ENCODE measurements at places on chromosomes 1 and 21.
A peak's percentile ranks its signal among the peaks of the same experiment; 100 is the strongest.

- no peak for DNase-seq
Observed at GRCh38 chr21:43733060-43733459, 14.1 kb downstream of the PDXK start.

DNA sequence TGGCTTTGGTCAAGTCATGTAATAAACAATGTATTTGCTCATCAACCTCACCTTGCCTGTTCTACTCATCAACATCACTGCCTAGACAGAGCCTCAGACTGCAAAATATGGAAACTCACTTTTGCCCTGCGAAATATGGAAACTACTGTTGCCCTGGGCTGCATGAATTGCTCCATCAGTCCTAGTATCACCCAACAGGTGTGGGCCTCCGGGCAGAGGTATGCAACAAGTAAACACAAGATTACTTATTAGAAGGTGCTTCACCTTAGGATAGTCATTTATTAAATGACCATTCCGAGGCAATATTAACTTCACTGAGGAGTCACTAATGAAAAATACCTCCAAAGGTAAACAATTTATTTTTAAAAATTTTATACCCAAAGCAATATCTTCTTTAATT, 286.7 kb downstream of the BACH1 start:
- no peak for DNase-seq

GRCh38 chr1:39642796-39643195, 3.4 kb upstream of the HEYL start:
- DNase-seq: no peak

- DNase-seq: no peak
Observed at GRCh38 chr1:225477296-225477911, 49.6 kb upstream of the LBR start.

GRCh38 chr1:156458181-156458503, 42.4 kb downstream of the MEF2D start:
- no peak for DNase-seq

- DNase-seq: no peak
Observed at GRCh38 chr1:235941876-235942624, 75.3 kb upstream of the LYST start.

DNA sequence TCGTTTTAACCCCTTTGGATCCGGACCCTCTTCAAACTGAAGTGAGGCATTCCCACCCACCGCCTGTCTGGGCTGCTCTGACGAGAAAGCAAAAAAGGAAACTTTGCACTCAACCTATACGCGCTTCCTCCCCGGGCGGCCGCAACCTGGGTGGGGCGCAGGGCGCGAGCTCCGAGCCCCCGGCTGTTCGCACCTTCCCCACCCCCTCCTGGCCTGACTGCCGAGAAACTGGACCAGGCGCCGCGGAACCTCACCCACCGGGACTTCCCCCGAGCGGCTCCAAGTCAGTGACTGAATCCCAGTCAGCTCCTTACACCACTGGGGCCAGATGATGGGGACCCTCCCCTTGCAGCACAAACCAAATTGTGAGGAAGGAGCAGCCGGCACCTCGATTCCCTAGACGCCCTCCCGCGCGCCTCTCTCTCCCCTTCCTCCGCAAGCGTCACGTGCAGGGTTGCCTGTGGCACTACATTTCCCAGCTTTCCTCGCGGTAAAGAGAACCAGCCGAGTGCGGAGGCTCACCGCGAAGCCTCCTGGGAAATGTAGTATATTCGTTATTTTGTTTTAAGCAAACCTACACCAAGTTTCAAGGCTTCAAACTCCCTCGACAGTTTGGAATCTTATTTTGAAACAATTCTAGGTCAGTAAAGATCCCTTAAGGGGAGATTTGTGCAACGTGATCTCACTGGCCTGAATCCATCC, at the start of gene RAB29:
TSS of gene RAB29 (minus strand) at position 468 of the 702 bp plus-strand sequence. CDS start 526 bp downstream, outside the sequence.
- DNase-seq: peak; percentile 74

GRCh38 chr1:187848321-187848720, 1019.6 kb downstream of the PLA2G4A start:
- DNase-seq: no peak

GRCh38 chr1:156845055-156845952, 13.6 kb downstream of the INSRR start:
- no peak for DNase-seq

- no peak for DNase-seq
Observed at GRCh38 chr1:201751872-201752271, 77.1 kb upstream of the IPO9 start.

DNA sequence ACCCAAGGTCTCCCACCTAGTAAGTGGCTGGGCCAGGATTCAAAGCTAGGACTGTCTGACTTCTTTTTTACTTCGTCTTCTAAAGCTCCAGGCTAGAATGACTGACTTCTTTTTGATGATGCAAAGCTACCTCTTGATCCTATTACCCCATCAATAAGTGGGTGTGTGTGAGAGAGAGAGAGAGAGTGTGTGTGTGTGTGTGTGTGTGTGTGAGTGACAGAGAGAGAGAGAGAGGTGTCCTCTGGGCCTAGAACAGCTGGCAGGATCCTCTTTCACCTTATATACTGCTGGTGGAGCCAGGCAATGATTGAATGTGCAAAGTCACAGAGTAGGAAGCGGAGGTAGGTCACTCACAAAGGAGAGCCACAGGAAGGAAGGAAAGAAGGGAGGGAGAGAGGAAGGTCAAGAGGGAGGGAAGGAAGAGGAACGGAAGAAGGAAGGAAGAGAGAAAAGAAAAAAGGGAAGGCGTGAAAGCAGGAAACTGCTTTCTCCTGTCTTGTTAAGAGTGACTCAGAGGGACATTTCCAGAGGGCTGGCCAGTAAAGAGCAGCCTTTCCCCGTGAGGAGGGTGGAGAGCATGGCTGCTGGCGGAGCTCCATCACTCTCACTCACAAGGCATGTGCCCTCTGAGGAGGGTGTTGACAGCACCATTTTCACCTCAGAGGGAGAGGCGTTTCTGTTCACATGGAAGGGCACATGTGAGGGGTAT, 68.9 kb downstream of the CDC7 start:
- DNase-seq: no peak

DNA sequence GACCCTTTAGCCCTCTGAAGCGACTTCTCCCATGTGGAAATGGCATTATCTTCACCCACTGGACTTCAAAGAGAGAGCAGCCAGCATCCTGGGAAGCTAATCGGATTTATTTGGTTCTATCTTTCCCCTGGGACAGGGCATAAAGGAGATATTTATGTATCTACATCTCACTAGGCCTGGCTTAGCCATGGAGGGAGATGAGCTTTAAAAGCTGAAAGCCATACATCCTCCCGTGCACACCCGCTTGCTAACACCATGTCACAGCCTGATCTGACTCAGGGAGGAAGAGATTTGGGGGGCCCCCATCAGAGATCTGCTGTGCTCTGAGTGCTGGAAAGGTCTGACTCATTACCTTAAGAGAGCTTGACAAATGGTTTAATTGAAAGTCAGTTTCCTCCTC, 155.9 kb downstream of the PLXNA2 start:
- DNase-seq: no peak

DNA sequence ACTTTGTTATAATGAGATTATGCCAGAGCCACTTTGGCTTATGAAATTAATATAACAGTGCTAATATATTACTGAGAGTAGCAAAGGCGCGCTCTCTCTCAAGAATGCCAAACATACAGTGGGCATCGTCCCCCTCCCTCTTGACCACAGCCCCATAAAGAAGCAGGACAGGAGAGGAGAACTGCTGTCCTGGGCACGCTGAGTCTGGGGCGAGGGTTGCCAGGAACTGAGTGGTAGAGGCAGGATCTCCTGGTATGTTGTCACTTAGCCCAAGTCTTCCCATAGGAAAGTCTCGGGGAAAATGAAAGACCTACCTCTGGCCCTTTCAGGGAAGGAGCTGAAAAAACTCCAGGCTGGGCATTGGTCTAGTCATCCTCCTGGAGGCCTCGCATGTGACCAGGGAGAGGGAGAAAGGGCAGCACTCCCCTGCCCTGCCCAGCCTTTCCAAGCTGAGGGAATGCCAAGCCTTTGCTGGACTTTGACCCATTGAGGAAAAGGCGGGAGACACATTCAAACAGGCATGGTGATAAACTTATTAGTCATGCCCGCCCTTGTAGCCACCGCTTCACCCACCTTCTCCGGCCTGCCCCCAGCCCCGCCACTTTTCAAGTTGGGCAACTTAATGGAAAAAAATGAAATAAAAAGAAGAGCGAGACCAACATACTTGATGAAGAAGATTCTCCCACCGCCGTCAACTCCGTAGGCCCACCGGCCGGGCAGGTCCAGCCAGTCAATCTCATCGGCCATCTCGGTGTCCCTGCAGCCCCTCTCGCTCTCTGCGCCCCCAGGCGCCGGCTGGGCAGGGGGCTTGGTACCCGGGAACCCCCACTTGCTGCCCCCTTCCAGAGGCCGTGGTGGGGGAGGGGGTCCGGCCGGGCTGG, 17.4 kb upstream of the PLEKHA6 start:
- no peak for DNase-seq

- no peak for DNase-seq
Observed at GRCh38 chr1:112454316-112454715, 54.4 kb upstream of the WNT2B start.

DNA sequence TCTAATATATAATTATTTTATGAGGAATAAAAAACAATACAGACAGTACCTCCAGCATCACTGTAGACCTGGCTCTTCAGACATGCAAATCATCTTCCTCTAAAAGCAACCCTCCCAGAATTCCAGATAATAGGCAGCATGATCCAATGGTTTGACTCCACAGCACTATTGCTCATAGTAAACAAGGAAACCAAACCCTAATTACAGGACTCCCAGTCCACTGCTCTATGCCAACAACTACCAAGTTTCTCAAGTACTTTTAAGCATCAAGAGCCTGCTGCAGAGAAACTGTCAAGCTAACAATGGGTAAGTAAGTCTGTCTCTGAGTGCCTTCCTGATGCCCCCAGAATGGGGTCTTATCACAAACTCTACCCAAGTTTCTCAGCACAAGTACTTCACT, 57.2 kb downstream of the EYA3 start:
- no peak for DNase-seq

DNA sequence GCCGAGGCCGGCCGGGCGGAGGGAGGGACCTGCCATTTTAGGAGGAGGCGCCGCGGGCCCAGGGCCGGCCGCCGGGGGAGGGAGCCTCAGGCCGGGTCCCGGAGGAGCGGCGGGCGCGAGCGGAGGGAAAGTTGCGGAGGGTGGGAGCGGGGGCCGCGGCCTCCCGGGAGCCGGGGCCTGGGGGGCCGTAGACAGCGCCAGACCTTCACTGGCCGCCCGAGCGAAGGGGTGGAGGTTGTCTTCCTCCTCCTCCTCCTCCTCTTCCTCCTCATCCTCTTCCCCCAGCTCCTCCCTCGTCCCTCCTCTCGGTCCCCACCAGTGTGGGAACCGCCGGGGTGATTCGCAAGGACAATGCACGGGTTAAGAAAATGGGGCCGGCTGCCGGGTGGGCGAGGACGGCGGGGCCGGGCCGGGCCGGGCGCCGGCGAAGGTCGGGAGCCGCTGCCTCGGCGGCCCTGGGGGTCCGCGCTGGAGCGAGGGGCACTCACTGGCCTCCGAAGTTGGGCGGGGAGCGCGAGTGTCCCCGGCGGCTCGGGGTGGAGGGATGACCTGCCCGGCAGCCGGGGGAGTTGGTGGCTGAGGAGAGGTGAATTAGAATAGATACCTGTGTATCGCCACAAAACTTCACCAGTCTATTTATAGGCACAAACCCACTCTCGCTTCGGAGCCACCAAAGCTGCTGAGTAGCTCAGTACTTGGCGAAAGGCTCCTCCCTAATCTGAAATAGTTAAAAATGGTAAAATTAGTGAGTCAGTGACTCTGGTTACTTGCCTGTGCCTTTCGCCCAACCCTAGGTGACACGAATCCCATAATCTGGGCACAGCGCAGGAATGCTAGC, 1.3 kb downstream of the DYRK1A start:
- DNase-seq: no peak

DNA sequence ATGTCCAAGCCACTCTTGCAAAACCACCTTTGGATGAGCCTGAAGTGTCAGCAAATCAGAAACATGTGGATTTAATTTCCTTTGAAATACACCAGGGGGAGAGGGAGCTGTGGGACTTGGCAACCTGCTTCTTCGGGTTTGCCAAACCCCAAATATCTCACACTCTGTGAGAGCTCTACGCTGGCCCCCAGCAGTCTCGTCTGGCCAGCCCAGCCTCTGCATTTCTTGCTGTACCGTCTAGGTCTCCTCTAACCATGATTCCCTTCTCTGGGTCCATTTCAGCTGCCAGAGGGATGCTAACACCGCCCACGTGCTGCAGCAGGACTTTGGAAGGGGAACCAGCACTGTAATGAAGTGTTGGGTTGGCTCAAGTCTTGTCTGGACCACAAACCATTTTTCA, 114.6 kb downstream of the MRPS6 start:
- DNase-seq: no peak

DNA sequence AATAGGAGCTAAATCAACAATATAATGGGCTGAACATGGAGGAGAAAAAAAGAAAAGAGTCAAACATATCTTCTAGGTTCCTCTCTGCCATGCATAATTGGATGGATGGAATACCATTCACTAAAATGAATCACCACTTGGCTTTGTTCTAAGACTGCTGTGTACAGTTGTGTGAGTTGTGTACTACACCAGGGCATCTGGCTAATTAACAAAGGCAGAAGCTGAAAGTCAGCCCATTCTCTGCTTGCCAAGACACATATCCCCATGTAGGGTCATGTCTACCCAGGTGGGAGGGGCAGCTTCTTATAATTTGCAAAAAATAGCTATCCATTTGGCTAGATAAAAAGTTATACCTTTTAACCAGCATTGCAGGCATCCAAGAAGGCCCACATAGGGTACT, 21.0 kb downstream of the JUN start:
- no peak for DNase-seq

- no peak for DNase-seq
Observed at GRCh38 chr21:45889256-45889655, 92.3 kb upstream of the COL6A1 start.

DNA sequence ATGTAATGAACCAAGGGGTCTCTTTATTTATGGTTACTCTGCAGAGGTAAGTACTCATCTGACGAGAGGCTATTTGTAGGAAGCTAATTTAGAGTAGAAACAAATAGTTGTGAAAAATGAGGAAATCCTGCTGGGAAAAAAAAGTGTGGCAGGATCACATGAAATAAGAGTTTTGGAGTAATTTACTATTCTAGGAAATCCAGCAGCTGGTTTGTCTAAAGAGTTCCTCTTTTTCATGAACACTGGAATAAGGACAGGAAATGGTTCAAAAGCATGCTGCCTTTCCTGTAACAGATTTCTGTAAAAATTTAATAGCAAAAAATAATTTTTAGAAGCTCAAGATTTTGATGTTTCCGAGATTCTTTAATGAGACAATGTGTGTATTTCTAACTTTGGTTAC, 177.3 kb downstream of the CHRM3 start:
- DNase-seq: no peak

DNA sequence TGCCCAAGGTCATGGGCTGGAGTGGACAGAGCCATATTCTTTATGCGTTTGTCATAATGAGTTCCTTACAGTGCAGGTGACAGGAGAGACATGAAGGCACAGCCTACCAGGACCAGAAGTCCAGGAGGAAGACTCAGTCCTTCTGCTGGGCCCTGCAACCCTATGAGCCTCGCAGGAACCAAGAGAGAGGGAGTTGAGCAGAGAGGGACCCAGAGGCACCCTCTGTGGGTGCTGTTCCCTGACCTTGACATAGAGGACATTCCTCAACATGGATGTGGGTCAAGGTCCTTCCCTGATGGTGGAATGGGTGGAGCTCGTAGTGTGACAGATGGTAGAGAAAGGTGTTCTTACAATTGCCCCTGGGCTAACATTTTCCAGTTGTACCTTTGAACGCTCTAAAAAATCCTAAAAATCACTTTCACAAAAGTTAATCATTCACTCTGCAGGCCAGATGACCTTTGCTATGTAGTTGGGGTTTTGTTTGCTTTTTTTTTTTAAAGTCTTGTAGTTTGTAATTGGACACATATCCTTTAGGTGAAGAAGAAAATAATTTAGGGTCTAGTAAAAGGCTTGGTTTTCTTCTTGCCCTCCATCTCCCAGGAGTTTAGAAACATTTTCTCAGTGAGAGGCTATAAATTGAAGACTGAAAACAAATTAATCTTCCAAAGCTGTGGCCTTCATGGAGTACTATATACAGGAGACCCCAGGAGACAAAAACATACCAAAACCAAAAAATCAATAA, 41.9 kb downstream of the MAB21L3 start:
- DNase-seq: no peak

Measured in amygdala (tissue), 56 donors.